Lung (tissue), 17 donors: ENCODE measurements at places on chromosomes 2 and 18. TPM values are rescaled to one million over a fixed set of nuclear protein-coding genes. Genes with fewer than 3 reads are reported as not detected.

The PRKAG3 gene
- not detected for total RNA-seq

The VWC2L gene
- 0.25 TPM for total RNA-seq

The TMEM37 gene
- total RNA-seq = 14.3 TPM

The C2orf42 gene
- 15.0 TPM for total RNA-seq

The OSBPL1A gene
- total RNA-seq = 38.8 TPM

The UXS1 gene
- 49.5 TPM for total RNA-seq

The FOXD4L1 gene
- total RNA-seq = not detected

The BOK gene
- total RNA-seq = 11.8 TPM

The ATP6V1B1 gene
- total RNA-seq = 1.4 TPM
